ENCODE measurements at places on chromosomes 5 and 9.

DNA sequence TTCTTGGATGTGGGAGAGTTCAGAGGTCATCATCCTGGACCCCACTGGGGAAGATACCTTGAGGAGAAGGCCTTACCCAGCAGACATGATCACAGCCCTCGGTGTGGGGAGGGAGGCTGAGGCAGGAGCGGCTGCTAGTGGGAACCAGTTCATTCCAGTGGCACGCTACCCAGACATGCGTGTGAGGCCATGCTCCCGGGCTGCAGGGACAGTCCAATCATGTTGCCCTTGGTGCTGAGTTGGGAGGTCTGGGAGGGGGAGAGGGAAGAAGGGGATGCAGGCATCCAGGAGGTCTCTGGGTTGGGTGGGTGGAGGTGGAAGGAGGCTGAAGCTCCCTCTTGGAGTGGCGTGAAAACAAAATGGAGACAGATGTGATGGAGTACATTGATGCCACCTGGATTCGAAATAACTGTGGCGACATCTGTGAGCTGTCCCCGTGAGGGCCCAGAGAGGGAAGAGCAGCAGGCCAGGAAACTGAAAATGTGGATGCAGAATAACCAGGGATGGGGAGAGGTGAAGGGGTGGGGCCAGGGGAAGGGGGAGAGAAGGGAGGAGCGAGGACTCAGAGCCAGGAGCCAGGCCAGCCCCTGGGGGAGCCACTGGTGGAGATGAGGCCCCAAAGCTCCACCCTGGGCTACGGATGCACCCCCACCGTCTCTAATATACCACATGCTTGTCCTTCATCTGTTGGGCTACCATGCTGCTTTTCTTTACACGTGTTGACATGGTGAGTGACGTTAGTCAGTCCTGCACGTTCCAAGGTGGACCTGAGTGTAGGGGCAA, 16.2 kb downstream of the NDUFS6 start:
- no peak for DNase-seq

GRCh38 chr9:129038109-129038852, 1.9 kb downstream of the MIGA2 start:
- no peak for DNase-seq

DNA sequence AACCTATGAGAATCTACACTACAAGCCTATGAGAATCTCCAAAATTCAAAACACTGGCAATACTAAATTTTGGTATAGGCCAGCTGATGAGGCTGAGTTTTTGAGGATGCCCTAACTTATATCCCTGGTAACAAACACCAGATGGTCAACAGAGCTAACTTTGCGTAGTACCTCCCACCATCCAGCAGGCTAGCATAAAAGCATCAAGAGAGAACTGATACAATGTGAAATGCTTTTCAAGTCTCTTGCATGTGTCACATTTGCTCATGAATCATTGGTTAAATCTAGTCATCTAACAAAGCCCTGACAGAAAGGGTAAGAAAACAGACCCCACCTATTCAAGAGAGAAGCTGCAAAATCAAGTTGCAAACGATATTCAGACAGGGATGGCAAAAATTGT, 1609.7 kb upstream of the CDH9 start:
- peak; percentile 6 for DNase-seq

- DNase-seq = no peak
Measured at GRCh38 chr5:179840321-179840720, 18.3 kb downstream of the MRNIP start.

DNA sequence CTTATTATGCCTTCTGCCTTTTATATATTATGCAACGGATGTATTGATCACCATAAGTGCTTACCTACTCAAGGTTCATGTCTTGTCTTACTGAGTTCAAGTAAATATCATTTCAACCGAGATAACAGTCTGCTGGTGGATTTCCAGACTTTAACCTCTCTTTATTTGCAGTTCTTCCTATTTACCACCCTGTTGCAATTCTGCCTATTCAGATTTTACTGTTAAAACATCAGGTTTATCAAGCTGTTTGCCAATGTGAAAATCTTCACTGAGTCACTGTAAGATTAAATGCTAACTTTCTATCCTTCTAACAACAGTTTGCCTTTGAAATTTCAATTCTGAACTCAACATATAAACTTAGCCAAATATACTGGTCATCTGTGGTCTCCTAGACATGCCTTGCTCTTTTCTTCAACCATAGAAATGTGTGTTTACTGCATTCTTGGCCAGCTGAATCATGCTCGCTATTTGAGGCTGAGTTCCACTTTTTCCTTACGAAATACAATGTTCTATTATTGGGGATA, 471.7 kb upstream of the RORB start:
- no peak for DNase-seq

DNA sequence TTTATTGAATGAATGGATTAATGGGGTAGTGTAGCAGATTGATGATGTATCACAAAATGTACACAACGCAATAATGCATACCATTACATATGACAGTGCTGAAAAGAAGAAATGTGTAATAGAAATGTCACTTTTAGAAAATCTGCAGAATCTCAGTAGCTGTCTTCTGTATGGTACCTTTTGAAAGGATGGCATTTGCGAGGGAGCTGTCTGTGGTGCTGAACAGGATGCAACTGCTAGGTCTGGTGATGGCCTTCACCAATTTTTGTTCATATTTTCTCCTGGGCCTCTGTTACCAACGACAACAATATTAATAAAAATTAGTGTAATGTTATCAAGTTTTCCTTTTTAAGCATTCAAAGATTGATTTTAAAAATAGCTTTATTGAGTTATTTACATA, 36.2 kb upstream of the OTULIN start:
- DNase-seq = peak; percentile 59
